DMS79 treated with DMSO at 0.1 percent for 48 hours (cell line): ENCODE measurements at places on chromosomes 4 and X.

DNA sequence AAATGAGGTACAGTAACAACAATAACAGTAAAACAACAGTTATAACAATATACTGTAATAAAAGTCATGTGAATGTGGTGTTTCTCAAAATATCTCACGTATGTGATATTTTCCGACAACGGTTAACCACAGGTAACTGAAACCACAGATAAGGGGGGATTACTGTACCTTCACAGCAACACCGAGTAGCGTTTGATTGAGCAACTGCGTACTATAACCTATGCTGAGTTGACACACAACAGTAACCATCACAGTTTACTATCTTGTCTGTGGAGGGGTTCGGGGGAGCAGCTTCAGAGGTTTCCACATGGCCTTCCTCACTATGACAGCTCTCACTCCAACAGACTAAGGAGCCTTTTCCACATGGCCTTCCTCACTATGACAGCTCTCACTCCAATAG lies 13.4 kb downstream of the RBMX2 start:
- DNase-seq, result no peak

DNA sequence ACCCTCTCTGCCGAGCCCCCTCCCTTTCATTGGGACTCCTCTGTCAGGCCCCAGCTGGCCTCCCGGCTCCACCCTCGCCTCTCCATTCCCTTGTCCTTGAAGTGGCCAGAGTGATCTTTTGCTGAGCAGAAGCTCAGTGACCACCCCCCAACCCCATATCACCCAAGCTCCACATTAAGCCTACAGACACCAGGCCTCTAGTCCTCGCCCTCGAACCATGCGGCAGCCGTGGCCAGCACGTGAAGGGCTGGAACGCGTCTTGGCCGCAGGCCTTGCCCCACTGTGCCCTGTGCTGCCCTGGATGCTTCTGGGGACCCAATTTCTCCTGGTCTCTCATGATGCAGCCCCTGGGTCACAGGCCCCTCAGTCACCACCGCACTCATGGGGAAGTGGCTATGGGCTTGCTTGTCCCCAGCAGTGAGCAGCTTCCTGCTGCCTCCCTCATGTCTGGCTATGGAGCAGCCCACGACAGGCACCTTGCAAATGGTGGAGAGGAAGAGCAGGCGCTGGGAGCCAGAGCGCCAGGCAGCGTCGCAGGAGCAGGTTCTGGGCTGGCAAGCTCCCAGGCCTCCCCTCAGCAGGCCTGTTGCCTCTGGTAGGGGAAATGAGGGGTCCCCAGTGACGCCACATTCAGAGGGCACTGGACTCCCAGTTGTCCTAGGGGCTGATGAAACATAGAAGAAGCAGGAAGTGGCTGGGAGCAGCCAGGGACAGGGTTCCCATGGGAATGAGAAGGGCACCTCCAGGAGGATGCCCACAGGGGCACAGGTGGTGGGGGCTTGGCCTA lies 757 bp upstream of the SRPK3 start:
- DNase-seq, result no peak

- DNase-seq, result no peak
Measured at GRCh38 chr4:7976025-7976424, 36.4 kb upstream of the AFAP1 start.

- no peak for DNase-seq
Measured at GRCh38 chr4:36172656-36173055, 71.7 kb downstream of the ARAP2 start.

DNA sequence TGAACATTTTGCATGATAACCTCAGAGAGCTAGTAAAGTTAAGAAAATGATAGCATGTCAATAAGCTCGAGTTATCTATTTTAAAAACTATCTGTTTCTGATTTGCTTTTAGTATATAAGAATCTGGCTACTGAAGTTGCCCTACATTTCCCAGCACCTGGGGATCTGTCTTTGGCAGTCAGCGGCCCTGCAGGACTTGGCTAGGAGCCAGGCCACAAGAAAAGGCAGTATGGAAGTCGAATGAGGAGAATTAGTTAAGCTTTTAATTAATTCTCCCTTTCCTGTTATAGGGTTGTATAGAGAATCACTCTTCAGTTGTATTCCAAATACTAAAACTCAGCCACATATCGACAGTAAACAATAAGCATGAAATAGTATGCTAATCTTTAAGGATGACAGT lies 22.7 kb downstream of the POU4F2 start:
- no peak for DNase-seq

DNA sequence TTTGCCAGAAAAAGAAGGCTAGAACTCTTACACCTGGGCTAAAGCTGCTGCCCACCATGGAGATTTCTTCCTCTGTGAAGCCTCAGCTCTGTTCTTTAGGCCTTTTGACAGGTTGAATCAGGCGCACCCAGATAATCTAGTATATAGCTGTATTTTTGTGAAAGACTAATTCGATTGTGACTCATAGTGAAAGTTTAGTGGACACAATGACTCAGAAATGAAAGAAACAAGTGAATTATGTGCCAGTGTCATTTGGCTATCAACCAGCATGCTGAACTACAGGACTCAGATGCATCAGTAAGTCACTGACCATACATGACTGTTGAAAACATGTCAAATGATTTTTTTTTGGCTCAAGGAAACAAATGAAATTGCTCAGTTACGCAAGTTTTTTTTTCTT lies 425.4 kb downstream of the SLITRK2 start:
- no peak for DNase-seq

GRCh38 chr4:38385093-38386004 lies 278.6 kb upstream of the KLF3 start:
- DNase-seq, result peak; percentile 0

DNA sequence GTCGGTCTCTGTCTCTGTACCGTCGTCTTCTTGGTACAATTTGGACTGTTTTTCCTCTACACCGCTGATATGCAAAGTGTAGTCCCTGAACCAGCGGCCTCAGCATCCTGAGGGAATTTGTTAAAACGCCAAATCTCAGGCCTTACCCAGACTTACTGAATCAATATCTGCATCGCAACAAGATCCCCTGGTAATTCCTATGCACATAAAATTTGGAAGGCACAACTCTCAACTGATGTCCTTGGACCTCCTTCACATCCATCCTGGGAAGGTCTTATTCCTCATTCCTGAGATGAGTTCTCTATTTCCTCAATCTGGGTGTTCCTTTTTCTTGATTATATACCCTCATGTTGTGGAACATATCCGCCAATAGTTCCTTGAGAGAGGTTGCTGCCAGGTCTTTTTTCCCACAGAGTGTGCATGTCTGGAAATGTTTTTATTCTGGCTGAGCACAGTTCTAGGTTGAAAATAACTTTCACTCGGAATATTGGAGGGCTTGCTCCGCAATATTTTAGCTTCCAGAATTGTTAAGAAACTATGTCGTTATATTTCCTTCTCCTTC lies 738 bp upstream of the HPF1 start:
- DNase-seq, result no peak

DNA sequence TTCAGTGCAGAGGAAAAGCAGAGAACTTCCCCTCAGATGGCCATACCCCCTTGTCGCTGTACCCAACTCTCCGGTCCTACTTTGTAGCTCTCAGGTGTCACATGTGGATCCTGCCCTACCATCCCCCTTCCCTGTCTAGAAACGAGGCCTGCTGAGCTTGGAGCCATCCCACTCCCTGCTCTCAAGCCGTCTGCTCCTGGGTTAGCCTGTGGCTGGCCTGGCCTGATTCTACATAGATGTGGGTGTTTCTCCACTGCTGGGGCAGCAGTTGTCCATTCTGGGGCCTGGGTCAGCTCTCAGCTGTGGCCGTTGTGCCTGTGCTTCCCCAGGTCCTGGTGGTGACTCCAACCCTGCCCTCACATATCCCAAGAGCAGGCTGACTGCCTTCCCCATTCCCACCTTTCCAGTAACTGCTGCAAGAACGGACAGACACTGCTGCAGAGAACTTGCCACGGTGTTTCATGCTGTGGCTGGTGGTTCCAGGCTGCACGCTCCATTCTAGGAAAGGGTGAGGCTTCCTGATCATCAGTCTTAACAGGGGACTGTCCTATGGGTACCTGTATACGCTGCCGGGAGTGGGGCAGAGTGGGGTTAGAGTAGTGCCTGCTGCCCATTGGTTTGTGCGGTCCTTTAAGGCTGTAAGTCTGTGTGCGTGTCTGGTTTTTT lies 3.6 kb downstream of the IL9R start:
- DNase-seq, result no peak

DNA sequence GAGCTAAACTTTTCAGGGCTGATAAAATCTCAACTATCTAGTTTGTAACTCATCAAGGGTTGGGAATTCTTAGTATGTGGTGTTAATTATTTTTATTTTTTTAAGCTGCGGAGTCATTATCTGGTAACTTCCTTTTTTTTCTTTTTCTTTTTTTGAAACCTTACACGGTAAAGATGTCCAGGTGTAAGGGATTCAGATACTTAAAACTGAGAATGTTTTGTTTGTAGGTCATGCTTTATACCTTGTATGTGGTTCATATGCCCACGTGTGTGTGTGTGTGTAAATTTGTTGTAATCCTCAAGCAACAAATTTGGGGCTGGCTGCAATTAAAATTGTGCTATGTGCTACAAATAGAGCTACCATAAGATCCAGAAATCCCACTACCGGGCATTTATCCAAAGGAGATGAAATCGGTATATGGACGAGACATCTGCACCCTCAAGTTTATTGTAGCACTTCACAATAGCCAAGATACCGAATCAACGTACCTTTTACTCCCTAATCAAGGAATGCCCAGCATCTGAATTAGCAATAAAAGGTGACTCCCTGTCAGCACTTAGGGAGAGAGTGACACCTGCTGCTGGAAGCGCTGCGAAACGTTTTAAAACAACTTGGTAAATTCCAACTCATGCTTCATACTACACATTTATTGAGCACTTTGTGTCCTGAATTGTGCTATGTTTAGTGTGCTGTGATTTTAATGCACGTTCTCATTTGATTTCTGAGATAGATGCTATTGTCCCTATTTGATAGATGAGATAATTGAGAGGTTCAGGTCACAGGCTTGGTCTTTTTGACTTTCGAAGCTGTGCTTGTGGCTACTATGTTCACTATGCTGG lies 16.1 kb downstream of the MSMO1 start:
- DNase-seq, result no peak

- peak; percentile 51 for DNase-seq
Measured at GRCh38 chr4:76251441-76252270, at the start of gene FAM47E. Gene FAM47E, plus strand, starts transcription at chr4:76251721. Its CDS starts 26 bp downstream, at chr4:76251747.

- DNase-seq, result no peak
Measured at GRCh38 chr4:184722798-184723197, 11.1 kb downstream of the CENPU start.

- no peak for DNase-seq
Measured at GRCh38 chrX:49209434-49210251, 9.7 kb upstream of the SYP start.

- DNase-seq, result no peak
Measured at GRCh38 chr4:140834839-140835495, 78.8 kb upstream of the TBC1D9 start.

DNA sequence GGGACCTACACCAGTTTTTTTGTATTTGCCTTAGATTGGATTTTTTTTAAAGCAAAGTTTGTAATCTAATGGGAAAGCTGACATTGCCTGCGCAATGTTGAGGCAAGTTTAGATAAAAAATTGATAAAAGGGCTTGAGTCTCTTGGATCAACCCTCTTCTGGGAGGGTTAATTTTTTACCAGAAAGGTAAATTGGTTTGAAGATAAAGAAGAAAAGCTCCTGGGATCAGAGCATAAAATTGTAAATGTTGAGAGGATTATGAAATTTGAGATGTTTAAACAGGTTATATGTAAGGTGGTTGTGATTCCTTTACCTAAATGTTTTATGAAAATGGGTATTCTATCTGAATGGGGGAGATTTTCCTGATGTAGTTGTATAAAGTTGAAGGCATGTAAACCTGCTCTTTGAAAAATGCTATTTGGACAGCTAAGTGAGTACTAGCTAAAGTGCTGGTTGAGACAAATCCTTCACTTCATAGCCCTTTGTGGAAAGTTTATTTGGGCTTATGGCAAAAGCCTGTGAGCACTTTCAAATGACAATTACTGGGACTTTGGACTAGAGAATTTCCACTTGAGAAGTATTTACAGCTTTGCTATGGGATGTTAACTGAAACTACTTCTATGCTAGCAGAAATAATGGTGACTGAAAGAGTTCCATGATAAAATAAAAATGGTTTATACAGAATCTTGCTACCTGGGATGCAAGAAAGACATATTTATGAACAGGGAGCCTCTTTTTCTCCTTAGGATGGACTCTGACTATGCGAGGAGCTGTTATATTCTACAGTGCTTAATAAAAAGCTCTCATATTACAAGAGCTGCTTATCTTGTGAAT lies 56.2 kb downstream of the UGT2B10 start:
- DNase-seq, result no peak

GRCh38 chr4:70544279-70544868 lies 26.0 kb downstream of the AMTN start:
- DNase-seq, result no peak
